ENCODE measurements at places on chromosomes 2 and 18.

- no peak for DNase-seq
Observed at GRCh38 chr2:37377187-37377532, 32.7 kb downstream of the QPCT start.

GRCh38 chr2:46096260-46096659 lies 200.9 kb upstream of the EPAS1 start:
- DNase-seq = no peak

DNA sequence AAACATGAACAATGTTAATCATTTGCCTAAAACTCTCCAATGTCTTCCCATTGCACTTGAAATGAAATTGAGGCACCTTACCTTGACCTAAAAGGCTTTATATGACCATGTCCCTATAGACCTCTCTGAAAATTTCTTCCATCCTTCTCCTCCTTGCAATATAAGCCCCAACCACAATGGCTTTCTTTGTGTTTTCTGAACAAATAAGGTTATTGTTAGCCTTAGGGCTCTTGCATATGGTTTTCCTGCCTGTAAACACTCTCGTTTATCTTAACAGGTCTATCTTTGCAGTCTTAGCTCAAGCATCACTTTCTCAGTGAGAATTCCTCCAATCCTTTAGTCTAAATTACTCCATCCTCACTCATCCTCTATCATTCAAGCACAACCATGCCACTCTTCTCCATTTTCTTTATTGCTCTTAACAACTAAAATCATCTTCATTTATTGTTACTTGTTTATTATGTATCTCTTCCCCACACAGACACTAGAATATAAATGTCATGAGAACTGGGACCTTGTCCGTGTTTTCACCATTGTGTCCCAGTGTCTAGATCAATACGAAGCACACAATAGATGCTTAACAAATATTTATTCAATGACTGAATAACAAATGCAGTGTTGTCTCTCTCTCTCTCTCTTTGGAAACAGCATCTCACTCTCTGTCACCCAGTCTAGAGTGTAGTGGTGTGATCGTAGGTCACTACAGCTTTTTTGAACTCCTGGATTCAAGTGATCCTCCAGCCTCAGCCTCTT lies 129.3 kb downstream of the RDH14 start:
- DNase-seq = no peak

GRCh38 chr18:13454363-13455150 lies 236.0 kb downstream of the LDLRAD4 start:
- no peak for DNase-seq

- DNase-seq = no peak
Observed at GRCh38 chr2:12110481-12110880, 364.0 kb downstream of the LPIN1 start.

DNA sequence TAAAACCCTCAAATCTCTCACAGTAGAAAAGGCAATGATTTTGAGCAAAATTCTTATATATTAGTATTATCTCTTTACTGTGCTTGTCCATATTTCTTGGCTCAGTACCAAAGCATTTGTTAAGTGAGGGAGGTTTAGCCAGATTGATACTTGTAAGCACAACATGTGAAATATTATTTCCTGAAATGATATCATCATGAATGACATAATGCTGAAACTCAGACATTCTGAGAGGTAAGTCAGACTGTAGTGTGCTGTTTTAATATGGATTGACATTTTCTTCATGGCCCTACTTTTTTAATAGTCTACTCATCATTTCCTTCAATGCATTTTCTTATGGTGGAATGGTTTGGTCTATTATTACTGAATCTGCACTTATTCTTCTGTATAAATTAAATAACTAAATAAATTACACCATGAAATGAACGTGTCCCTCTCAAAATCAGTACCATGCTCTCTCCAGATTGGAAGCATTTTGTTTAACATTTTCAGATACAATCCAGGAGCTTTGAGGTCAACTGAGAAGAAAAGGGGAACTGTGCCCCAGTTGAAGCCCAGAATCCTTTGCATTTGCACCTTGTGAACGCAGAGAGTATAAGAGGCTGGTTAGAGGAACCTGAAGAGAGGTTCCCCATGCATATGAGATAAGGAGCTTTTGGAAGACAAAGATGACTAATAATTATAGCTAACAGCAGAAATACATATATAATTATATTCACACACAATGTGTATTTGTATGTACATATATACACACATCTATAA lies 50.1 kb upstream of the CRACDL start:
- DNase-seq = no peak

- DNase-seq = no peak
Observed at GRCh38 chr2:219603771-219604170, 6.1 kb downstream of the STK11IP start.

GRCh38 chr2:132860220-132860619 lies 190.2 kb upstream of the LYPD1 start:
- no peak for DNase-seq

DNA sequence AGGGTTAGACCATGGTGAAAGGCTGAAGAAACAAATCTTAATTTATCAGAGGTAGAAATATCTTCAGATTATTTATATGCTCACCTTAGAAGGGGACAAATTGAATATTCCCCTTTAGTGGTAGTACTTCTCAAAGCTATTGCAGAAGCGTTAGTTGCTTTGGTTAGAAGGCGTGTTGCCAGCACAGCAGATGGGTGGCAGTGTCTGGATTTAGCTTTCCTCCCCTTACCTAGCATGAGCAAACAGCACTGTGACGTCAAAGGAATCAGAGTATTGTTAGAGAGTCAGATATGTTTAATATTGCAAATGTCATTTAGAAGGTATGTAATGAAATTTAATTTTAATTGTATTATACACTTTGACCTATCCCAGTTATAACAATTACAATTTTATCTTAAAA lies 27.2 kb upstream of the GALR1 start:
- no peak for DNase-seq

DNA sequence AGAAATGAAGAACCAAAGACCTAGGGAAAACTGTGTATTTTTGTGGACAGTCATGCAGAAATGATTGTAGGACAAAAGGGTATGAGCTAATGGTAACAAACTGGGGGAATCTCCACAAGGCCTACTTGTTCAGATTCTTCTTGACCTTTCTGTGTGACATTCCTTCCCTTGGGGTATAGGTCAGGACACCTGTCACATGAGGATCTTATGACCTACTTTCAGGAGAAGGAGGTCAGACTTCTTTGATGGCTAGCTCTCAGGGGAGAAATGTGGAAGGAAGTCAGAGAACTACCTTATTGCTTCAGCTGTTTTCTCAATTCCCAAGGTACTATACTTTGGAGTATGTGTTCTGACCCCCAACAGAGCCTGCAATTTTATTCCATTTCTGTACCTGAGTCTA lies 40.7 kb upstream of the TANK start:
- DNase-seq = no peak

GRCh38 chr2:8598295-8599165 lies 83.3 kb upstream of the ID2 start:
- DNase-seq = peak; percentile 96

DNA sequence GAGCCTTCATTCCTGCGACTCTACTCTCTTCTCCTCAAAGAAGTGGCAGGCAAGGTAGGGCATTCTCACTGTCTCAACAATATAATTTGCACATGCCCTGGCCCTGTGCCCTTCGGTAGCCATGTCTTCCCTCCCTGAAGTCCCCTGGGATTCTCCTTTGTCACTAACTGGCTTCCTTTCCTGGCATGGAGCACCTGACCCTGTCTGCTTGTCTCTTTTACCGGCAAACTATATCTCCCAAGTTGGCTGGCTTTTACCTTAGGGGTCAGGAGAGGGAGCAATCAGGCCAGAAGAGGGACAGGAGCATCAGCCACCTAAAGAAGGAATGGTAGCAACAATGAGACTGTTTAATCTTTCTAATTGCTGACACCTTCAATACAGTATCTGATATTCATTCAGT lies 51.9 kb upstream of the RMDN2 start:
- DNase-seq = no peak

DNA sequence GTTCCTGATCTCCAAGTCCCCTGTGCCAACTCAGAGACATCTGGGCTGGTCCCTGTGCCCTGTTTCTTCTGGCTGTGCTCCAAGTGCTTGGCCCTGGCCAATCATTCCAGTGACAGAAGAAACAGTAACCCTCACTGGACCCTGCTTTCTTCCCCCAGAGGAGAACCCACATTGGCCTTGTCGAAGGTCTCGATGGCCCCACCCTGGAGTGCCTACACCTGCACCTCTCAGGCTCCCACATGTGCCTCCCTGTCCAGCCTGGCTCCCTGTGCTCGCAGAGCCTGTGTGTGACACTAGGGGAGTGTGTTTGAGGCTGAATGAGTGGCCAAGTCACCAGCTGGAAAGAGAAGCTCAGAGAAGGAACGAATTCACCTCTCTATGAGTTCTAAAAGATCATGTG lies 5.9 kb upstream of the MAL start:
- no peak for DNase-seq

GRCh38 chr2:226585130-226585561 lies 214.5 kb downstream of the IRS1 start:
- no peak for DNase-seq

GRCh38 chr2:23542230-23542789 lies 157.3 kb downstream of the KLHL29 start:
- DNase-seq = no peak

GRCh38 chr2:108607706-108608301 lies 73.5 kb downstream of the LIMS1 start:
- no peak for DNase-seq

- no peak for DNase-seq
Observed at GRCh38 chr2:136381245-136381644, 263.3 kb upstream of the CXCR4 start.

GRCh38 chr2:95382686-95383634 lies 19.5 kb upstream of the FAHD2A start:
- no peak for DNase-seq

GRCh38 chr2:23404426-23404825 lies 19.4 kb downstream of the KLHL29 start:
- DNase-seq = peak; percentile 77

DNA sequence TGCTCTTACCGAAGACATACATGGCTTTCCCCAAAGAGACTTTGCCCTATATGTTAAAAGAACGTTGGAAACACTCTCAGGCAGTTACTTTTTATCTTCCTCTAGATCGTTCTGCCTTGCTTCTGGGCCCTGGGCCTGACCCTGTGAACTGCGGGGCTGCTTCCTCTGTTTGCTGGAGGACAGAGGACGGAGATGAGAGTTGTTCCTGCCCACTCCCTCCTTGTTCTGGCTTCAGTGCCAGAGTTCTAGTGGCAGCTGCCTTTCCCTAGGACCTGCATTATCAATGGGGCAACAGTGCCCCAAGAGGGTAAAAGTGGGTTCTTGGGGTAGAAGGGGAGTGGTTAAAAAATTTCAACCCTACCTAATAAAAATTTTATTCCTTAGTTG lies 6.5 kb upstream of the FN1 start:
- no peak for DNase-seq

- no peak for DNase-seq
Observed at GRCh38 chr2:168801961-168802858, at the start of gene NOSTRIN. Gene NOSTRIN (plus strand): TSS chr2:168802637. CDS start chr2:168802647, 10 bp downstream.

Measured in brain microvascular endothelial cell (primary cell).